ENCODE measurements at places on chromosomes 5 and 9.

DNA sequence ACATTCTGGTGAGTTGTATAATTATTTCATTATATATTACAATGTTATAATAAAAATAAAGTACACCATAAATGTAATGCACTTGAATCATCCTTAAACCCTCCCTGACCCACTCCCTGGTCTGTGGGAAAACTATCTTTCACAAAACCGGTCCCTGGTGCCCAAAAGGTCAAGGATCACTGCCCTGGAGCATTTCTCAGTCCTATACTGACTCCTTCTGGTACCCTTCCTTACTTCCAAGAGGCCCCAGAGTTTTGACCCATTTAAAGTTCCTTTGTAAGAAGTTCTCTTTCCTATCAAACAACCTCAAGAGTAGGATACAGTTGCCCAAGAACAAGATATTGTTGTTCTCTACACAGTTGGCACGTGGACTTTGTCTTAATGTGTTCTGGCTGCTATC is 88.9 kb upstream of the TRPM3 start:
- DNase-seq: no peak

DNA sequence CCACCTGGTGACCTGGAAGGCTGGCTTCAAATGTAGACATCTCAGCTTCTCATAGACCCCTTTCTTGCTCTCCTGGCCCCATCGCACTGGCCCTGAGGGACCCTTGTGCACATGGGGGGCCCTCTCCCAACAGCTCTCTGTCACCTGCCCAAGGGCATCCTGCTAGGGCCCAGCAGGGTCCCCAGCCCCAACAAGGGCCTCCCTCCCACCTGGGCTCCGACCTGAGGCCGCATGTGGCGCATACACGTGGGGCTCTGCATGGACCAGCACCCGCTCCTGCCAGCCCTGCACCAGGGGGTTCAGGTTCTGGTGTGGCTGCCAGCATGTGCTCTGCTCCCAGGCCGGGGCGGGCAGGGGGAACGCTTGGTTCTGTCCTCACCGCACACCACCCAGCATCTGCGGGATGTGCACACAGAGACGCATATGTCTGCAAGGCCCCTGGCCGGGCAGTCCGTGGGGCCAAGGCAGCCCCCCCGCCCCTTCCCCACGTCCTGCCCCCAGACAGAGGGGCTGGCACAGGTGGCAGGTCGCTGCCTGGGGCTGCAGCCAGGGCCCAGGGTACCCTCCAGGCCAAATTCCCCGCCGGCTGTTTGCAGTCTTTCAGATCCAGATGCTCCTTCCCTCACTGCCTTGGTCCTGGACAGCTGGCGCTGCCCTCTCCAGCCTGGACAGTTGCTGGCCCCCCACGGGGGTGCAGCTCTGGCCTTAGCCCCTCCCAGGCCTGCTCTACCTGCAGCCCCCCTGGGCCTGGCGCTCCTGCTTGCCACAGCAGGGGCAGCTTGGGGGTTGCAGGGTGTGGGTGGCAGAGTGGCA is 17.9 kb upstream of the NRARP start:
- no peak for DNase-seq

- no peak for DNase-seq
Measured at GRCh38 chr5:14379739-14380497, 201.7 kb upstream of the OTULINL start.

DNA sequence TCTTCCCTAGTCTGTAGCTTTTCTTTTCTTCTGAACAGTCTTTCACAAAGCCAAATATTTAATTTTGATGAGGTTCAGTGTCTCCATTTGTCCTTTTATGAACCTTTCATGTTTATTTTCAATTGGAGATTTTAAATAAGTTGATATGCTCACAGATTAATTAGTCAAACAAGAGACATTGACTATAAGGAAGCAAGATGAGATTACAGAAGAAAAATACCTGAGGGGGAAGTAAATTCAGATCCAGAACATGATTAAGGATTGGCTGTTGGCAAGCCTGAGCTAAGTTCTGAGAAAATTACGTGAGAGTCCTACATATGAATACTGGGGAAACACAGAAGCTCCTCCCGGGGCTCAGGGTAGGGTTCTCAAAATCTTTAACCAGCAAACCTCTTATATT is 1039.8 kb upstream of the SEMA6A start:
- no peak for DNase-seq

DNA sequence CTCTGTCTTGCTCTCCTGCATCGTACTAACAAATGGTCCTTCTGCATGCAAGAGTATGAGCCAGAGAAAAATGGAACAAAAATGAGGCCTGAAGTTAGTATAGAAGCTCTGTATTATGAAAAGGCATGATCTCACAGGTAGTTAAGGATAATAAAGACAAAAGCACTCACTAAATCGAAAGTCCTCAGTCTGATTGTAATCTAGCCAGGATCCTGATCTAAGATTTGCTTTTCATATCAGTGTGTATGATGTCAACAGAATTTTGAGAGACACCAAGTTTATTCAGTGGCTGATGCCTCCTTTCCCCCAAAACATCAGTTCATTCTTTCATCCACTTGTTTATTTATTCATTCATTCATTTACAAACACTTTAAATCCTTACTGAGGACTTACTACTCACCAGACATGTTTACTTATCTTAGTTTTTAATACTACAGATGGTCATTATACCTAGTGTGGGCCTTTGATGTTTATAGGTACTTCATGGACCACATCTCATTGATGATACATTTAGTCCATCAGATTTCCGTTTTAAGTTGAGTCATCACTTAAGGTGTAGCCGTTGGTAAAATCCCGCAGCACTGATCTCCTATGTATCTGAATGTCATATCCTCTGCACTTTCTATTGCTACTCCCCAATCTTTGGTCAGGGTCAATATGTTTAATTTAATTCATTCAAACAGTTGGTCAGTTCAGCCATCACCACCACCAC is 105.2 kb upstream of the DHFR start:
- DNase-seq: no peak

DNA sequence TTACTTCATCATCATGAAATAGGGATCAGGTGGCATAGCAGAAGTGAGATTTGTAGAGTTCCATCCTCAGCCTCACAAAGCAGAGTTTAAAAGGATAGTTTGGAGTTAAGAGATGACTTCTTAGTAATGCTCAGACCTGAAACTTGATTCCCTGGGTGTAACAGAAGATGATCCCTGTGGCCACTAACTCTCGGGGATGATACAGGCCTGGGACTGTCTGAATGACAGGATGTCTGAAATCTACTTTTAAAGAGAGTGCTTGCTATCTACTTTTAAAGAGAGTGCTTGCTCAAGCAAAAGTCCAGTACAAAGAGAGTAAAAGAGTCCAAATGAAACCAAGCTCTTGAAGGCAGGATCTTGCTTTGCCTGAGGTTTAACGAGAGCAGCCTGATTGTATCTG is 14.6 kb downstream of the ADAMTS16 start:
- DNase-seq: no peak

DNA sequence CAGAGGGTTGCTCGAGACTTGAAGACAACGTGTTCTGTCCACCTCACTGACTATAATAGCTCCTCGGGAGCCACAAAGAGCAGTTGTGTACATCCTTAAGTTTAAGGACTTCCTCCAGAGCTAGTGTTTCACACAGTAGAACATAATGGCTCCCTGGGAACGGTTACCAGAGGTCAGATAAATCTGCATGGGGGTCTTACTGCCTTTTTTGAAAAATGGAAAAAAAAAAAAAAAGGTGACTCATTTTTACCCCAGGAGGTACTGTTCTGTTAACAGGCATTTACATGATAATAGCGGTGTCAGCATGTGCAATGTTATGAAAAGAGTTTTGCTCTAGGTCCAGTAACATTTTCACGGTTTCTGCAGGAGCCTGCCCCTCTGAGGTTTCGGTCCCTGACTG is 498.9 kb upstream of the WWC1 start:
- no peak for DNase-seq

DNA sequence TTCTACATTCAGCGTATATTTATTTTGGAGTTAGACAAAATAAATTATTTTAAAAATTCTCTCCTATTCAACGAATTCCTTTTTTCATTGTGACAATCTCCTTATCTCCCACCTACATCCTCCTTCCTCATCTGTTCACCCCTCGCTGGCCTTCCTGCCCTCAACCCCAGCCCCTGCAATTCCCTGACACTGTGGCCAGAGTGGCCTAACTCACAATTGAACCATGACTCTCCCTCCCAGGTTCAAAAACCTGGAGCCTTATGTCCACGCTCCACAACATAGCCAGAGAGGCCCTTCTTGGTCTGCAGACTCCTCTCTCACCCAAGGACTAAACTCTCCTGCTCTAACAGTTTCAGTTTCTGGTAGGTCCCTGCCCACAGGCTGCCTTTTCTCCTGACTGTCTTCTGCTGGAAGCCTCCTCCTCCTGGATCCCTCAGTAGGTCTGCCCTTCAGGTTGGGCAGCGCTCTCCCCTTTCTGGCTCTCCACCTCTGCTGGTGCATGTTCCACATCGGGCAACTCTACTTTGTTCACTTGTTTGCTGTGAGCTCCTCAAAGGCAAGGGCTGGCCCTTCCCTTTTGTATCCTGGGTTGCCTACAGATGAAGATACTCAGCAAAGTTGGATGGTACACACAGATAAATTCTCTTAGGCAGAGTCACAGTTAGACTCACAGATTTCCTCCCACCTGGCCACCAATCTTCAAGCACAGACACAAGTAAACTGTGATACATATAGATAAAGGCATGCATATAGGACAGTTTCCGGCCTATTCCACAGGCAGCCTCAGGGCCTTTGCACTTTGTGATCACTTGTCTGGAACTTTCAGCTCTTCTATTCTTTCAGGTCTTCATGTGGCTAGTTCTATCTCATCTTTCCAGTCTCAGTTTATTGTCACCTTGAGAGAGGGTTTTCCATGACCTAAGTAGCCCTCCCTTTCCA is 19.8 kb upstream of the MYORG start:
- no peak for DNase-seq

DNA sequence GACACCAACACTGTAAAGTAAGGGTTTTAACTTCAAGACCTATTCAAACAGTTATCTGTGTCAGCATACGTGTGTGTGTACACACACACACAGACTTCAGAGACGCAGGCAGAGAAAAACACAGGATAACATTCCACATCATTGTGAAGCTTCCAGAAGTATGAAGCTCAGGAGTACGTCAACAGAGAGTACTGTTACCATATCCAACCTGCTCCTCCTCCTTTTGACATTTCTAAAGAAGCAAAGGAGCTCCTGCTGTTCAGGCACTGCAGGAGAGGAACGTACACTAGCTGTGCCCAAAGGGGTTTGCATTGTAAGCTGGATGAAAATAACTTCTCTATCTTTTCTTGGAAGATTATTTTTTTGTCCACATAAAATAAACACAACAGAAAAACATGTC is 180.7 kb downstream of the MEF2C start:
- no peak for DNase-seq

DNA sequence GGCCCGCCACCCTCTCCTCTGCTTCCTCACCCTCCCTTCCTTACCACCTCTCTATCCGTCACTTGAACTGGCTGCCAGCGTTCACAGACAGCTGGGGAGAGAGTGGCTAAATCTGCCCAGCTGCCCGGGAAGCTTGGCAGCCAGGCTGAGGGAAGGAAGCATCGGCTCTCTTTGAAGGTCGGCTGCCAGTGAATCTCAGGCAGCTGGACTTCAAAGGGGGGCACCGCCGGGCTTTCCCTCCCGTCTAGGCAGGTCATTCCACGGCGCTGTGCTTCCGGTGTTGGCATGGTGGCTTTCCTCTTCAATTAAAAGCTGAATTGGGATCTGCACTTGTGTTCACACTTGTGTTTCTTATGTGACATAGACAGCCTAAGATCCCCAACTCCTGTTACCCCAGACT is 174.0 kb downstream of the GDNF start:
- DNase-seq: no peak

GRCh38 chr5:40171971-40172370 is 507.7 kb upstream of the PTGER4 start:
- no peak for DNase-seq

DNA sequence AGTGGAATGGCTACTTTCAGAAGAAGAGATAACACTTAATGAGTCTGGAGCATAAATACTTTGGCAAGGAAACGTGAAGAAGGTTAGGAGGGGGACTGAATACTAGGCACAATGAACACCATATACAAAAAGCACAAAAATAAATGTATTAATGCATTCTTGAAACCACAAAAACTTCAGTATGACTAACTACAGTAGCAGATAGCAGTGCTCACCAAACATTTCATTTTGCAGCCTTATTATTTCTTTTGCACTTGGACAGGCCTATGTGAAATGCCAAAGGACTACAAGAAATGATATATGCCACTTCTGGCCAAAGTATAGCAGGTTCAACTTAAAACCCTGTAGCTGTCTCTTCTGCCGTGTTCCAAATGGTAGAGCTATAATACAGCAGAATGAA is 26.3 kb downstream of the UBQLN1 start:
- no peak for DNase-seq

GRCh38 chr9:38263532-38263931 is 129.0 kb upstream of the ALDH1B1 start:
- no peak for DNase-seq

- no peak for DNase-seq
Measured at GRCh38 chr5:125137535-125137934, 391.1 kb upstream of the ZNF608 start.

DNA sequence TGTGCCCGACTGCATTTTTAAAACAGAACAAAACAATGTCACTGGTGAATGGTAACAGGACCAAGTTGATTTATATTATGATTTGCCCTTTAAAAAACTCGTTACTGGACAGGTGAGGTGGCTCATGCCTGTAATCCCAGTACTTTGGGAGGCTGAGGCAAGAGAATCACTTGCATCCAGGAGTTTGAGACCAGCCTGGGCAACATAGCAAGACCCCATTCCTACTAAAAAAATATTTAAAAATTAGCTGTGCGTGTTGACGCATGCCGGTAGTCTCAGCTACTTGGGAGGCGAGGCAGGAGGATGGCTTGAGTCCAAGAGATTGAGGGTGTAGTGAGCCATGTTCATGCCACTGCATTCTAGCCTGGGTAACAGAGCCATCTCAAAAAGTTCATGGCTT is 7.2 kb downstream of the UNC13B start:
- no peak for DNase-seq

DNA sequence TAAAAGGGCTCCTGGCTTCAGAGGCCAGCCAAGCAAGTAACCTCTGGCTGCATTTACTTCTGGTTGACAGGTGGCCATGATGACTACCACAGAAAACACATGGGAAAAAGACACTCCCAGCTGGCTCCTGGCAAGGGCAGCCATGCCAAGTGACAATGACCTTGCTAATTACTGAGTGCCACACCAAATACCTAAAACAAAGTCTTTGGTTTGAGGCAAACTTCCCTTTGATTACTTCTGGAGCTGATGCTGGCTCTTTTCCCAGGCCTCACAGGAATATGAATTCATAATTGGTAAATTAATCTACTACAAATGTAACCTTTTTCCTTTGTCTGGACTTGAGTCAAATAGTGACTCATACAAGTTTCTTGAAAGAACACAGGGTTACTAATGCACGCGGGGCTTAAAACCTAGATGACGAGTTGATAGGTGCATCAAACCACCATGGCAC is 61.0 kb downstream of the LPAR1 start:
- no peak for DNase-seq

- no peak for DNase-seq
Measured at GRCh38 chr5:172901788-172902496, 57.3 kb upstream of the RPL26L1 start.

GRCh38 chr5:67058998-67059743 is 137.4 kb downstream of the CD180 start:
- DNase-seq: no peak

GRCh38 chr5:103036601-103037000 is 83.3 kb downstream of the GIN1 start:
- DNase-seq: no peak

GRCh38 chr9:130954317-130954716 is 15.3 kb upstream of the FIBCD1 start:
- DNase-seq: no peak

Measured in stimulated activated CD4-positive, alpha-beta T cell treated with anti-CD3 and anti-CD28 coated beads, Interleukin-12 subunit alpha, Interleukin-12 subunit beta, amount 100 ng/mL, for 48 hours (primary cell).